Stimulated activated CD8-positive, alpha-beta memory T cell treated with anti-CD3 and anti-CD28 coated beads, Interleukin-4, amount 100 ng/mL, for 4 hours (primary cell): ENCODE measurements at places on chromosomes 11 and 22.

DNA sequence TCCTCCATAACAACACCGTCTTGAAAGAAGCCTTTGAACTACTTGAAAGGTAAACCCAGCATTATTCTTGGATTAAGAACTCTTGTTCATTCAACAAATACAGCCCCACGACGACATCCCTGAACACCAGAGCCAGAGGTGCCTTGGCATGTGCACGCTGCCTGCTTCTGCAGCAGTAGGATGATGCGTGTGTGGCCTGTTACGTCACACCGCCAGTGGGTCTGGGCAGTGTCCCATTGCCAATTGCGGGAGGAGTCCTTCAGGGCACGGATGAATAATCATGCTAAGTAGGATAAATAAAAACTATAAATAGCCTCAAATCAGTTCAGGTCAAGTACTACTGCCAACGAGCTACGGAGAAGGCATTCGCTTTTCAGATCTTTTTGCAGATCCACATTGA is 380.5 kb downstream of the SHANK2 start:
- no peak for DNase-seq

- DNase-seq = no peak
Observed at GRCh38 chr11:76748948-76749347, 34.2 kb upstream of the TSKU start.

GRCh38 chr11:117239295-117239694 is 6.8 kb downstream of the RNF214 start:
- DNase-seq = no peak

DNA sequence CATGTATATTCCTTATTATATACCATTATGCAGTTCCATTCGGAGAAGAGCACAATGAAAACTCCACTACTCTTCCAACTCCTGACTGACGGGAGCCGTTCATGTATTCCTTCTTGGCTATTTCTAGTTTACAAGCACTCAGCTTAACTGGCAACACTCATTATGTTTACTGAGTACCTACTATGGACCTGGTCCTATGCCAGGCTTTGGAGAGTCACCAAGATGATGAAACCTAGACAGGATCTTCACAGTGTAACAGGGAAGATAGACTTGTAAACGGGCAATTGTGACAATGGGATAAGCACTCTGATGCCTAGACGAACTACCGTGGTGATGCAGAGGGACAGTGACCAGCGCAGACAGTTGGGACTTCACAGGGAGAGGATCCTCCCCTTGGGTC is 22.3 kb upstream of the ST3GAL4 start:
- no peak for DNase-seq

GRCh38 chr11:102220728-102221467 is 96.4 kb upstream of the BIRC3 start:
- DNase-seq = no peak

DNA sequence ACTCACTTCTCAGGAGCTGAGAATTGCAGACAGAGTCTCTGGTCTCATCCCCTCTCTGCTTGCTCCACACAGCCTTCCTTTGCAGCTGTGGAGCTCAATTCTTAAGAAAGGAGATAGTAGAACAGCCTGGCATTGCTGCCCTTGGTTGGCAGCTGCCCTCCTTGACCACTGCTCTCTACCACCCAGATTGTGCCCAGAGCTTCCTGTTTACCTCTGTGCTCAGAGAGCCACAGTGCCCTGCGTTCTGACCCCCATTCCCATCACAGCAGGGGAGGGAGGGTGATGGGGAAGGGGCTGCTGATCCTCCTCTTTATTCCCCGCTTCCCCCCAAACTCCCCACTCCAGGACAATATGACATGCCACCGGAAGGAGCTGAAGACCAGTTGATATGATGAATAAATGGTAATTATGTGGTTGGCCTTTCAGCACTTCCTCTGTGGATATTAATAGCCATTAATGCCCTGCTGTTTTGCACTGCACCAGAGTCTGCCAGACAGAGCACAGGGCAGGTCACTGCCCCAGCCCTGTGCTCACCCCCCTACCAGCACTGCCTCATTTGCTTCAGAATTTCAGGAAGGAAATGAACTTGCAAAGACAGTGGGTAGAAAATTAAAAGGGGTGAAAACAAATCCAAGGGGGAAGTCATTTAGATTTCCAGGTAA is 426.8 kb upstream of the CADM1 start:
- no peak for DNase-seq

DNA sequence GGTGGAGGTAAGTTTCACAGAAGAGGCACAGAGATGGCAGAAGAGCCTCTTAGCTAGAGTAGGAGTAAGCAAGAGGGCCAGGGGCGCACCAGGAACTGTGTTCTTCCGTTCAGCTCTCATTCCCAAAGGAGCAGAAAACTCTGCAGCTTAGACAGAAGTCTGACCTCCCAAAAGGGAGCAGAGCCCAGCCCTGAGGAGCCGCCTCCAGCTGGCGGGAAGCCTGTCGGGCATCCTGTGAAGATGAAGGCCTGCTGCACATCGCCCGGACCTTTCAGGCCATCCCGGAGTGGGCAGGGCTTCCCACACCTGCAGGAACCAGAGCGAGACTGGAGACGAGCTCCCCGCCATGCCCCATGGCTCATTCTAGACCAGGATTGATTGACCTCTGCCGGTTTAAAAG is 1102.8 kb downstream of the BRD1 start:
- no peak for DNase-seq
